ENCODE measurements at places on chromosomes 12 and 14.
A peak's percentile ranks its signal among the peaks of the same experiment; 100 is the strongest.

- DNase-seq, result no peak
Measured at GRCh38 chr12:27606986-27607385, 83.0 kb downstream of the PPFIBP1 start.

- DNase-seq, result no peak
Measured at GRCh38 chr12:72829838-72830237, 557.7 kb downstream of the TRHDE start.

- peak; percentile 68 for DNase-seq
Measured at GRCh38 chr14:23057757-23058653, 685 bp upstream of the CDH24 start.

GRCh38 chr12:105057174-105057573, 27.1 kb downstream of the ALDH1L2 start:
- no peak for DNase-seq

- no peak for DNase-seq
Measured at GRCh38 chr12:100830003-100830795, 35.6 kb downstream of the ANO4 start.

GRCh38 chr14:30179381-30180130, 251.9 kb upstream of the PRKD1 start:
- DNase-seq, result peak; percentile 41

GRCh38 chr14:22898302-22899090, 15.5 kb downstream of the REM2 start:
- peak; percentile 89 for DNase-seq

DNA sequence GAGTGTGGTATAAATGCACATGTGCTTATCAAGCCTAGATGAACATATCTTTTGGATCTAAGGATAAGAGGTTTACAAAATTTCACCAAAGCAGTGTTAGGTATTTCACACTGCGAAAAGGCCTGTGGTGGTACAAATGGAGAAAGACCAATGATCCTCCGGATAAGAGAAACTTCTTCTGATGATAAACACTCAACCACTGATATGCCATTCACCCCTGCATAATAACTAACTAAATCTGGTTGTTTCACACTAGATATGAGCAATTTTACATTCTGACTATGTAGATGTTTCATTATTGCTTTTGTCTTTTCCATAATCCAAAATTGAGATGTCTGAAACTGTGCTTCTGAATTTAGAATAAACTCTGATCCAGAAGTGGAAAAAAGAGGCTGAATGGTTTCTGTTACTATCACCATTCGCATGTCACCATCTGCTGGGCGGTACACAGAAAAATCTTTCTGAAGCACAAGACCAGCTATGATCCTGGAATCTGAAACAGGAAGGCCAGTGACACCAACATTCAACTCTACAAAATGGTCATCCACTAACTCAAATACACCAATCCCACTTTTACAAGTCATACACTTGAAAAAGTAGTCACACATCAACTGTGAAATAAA, 1.3 kb downstream of the BBS10 start:
- DNase-seq, result peak; percentile 60

GRCh38 chr12:51326698-51327439, 2.9 kb upstream of the BIN2 start:
- peak; percentile 88 for DNase-seq

GRCh38 chr14:97061198-97061597, 264.0 kb downstream of the VRK1 start:
- DNase-seq, result no peak

DNA sequence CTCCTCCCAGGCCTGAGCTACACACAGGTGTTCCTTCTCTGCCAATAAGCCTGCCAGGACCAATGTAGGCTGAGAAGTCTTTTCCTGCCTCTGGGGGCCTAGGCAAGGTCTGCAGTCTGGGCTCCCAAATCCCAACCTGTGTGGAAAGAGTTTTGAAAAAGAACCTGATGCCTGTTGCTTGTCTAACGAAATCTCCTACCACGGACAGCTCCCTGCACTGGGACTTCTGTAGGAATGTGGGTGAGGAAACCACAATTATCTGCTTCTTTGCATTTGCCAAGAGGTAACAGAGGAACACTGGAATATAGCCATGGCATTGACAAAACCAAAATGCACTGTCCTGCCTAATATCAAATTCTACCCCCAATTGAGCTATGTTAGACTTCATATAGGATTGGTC, 877.0 kb upstream of the TMEM132C start:
- peak; percentile 30 for DNase-seq

DNA sequence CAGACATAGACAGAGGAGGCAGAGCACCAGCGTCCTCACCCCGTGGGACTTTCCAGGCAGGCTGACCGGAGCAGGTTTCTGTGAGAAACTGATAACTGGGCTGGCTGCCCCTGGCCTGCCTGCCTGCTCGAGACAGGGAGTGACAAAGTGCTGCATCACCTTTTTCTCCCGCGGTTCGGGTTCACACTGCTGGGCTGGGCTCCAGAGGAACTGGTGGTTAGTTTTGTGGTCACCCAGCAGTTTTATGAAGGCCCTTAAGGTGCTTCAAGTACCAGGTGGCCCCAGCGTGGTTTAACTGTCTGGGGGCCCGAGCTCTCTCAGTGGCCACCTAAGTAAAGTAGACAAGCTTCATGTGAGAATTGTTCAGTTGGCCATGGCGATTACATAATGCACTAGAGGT, 1073.6 kb downstream of the BCL11B start:
- DNase-seq, result no peak

GRCh38 chr14:50021261-50022031, 94.9 kb downstream of the VCPKMT start:
- DNase-seq, result no peak

DNA sequence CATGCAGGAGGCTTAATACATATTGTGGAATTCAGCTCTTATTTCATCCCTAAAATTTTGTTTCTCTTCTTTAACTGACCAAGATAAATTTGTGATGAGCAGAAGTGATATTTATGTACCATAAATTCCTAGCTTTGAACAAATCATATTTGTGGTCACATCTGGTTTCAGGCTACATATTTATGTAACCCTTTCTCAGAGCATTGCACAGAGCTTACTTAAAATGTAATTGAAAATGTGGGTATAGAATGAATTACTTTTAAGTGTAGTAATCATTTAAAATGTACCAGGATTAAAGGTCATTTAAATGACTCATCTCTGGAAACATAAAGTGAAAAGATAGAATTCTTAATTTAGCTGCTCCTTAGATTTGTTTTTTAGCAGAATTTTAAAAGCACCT, 129.9 kb upstream of the FRMD6 start:
- peak; percentile 85 for DNase-seq

DNA sequence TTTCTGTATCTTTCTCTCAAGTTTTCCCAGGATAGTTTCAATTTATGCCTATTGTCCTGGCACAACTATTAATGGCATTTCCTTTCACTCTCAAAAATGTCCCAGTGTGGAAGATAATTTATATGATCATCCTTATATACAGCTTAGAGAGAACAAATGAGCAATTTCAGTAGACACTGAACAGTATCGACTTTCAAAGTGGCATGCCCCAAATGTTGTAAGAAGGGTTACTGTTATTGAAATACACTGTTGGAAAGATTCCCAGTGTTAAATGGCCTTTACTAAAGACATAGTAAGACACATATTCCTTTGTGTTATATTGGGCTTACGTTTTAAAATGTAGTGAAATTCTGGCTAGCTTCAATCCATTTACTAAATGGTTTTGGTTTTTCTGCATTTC, 202.3 kb upstream of the CDKN3 start:
- no peak for DNase-seq

GRCh38 chr14:65879248-65880009, 466.9 kb downstream of the FUT8 start:
- DNase-seq, result peak; percentile 70

DNA sequence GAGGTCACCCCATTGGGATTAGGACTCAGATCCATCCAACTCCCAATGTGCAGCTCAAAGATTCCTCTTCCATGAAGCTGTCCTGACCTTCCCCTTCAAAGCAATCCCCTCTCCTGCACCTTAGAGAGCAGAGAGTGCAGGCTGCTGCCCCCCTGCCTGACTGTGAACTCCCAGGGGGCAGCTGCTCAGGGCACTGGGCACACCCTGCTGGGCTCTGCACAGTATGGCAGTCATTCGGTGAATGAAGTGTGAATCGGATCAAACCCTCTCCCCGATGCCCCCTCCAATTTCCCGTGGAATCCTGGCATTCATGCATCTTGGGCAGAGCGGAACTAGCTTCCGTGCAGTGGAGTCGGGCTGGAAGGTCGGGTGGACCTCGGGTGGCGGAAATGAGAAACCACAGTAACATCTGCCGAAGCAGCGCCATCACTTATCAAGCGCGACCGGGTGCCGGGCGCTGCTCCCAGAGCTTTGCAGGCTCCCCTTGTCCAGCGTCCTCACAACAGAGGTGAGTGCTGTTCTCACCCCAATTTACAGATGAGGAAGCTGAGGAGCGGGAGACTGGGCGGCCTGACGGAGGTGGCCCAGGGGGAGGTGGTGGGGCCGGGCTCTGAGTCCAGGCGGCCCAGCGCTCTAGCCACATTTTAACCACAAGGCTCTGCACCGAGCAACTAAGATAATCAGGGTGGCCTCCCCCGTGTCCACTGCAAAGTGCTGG, 14.7 kb downstream of the GALNT9 start:
- no peak for DNase-seq

DNA sequence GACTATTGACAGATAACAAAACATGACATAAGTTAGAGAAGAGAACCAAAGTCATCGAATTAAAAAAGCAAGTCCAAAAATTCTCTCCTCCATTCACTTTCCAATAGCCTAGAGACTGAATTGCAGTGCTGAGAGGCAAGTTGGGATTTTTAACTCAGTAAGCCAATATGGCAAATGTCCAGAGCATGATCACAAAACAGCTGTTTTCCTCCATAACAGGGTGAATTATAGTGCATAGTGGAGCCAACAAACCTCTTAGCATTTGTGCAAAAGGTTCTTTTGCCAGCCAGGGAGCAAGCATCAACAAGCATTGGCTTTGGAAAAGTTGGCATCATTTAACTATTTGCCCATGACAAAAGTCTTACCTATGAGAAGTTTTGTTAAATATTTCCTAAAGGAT, 458.8 kb upstream of the NOVA1 start:
- no peak for DNase-seq

DNA sequence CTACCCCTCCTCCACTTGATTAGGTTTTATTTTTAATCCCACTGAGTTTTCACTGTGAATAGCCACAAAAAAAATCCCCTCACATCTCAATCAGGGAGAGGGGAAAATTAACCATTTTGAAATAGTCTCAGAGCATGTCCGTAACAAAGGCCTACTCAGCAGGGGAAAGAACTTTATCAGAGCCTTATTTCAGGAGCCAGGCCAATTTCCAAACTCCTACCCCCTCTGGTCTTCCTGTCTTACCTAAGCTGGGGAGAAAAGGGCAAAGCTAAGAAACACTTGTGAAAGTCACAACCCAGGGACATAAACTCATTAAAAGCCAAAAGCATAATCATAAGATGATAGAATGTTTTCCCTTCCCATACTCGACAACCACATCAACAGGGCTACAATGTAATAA, 260.3 kb upstream of the DIO3 start:
- DNase-seq, result no peak

- DNase-seq, result peak; percentile 42
Measured at GRCh38 chr12:120537856-120538220, 3.7 kb downstream of the RNF10 start.

DNA sequence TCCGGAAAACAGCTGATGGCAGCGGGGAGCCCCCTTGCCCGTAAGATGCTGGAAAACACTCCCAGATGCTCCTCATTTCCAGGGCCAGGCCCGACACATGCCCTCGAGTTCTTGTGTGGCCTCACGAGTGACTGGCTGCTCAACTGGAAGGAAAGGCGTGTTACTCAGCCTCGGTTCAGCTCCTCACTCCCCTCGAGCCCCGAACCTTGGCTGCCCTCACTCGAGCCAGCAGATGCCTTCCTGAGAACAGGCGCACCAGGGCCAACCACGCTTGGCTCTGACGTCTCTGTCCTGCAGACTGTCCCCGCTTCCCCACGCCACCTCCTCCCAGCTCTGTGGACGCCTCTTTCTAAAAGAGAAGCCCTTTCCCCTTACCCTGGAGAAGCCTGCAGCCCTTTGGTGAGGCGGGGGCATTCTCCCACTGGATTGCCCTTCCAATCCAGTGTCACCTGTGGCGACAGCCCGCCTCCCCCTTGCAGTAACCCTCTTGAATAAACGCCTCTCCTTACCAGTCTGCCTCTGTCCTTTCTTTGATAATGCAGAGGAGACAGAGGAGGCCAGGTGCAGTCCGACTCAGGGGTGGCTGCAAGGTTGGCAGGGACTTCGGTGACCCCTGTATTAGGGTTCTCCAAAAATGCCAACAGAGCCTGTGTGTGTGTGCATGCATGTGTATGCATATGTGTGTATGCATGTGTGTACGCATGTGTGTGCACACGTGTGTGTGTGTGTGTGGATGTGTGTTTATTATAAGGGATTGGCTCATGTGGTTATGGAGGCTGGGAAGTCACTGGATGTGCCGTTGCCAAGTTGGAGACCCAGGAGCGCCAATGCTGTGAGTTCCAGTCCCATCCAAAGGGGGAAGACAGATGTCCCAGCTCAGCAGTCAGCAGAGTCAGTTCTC, 166.3 kb downstream of the KIF26A start:
- no peak for DNase-seq

- no peak for DNase-seq
Measured at GRCh38 chr12:100715976-100716944, 78.3 kb upstream of the ANO4 start.

GRCh38 chr12:95258151-95258550, 40.5 kb downstream of the VEZT start:
- DNase-seq, result no peak

DNA sequence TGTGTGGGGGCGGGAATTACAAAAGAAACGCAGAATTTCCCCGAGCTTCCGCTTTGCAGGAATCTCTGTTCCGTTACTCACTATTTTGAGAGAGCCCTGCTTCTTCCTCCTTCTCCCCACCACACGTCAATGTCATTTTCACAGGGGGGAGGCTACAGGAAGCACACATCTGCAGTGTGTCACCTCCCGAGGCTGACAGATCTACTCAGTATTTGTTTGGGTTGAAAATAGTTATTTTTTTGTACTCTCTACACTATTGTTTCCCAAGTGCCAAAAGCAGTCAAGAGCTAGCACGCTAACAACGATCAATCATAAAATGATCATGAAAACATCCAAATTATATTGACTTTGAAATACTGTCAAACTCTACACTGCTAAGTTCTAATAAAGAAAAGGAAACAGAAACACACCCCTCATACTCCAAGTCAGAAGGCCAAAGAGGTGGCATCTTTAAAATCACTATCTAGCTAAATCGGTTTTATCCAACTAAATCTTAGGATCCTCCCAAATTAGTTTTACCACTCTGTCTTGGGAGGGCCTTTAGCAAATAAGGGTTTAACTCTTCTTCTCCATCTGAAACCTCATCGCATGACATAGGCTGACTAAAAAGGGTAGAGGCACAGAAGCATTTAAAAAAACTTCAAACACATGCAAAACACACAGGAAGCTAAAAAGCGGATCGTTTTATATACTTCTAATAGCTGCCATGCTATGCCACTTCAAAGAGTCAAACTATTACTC, 51.8 kb downstream of the FOXN3 start:
- DNase-seq, result no peak

GRCh38 chr12:63994704-63995103, 150.2 kb downstream of the SRGAP1 start:
- no peak for DNase-seq
